ENCODE measurements at places on chromosomes 6 and 20.
A peak's percentile ranks its signal among the peaks of the same experiment; 100 is the strongest.

DNA sequence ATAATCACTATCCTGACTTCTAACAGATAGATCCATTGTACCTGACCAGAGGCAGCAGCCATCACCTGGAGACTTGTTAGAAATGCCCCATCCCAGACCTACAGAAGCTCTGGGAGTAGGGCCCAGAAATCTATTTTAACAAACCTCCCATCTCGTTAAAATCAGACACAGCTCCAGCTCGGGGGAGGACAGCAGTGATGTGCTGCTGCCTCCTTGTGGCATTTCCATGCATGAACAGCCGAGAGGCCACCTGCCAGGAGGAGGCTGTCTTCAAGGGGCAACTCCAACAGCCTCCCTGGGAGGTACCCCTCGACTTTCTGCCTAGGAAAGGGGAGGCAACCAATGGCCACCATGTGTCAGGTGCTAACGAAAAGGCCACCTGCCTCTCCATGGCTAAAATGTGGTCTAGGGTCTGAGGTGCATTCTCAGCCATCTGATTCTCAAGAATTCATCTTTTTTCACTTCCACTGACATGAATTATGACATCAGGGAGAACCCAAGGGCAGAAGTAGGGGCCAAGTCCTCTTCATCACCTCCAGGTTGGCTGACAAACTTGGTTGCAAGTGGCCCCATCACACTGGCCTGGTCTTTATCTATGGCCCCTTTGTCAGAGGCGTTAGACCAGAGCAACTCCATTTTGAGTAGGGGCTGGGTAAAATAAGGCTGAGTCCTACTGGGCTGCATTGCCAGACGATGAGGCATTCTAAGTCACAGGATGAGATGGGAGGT lies 12.2 kb upstream of the KCNK15 start:
- DNase-seq = peak; percentile 83

GRCh38 chr6:106626485-106626884 lies 2.8 kb downstream of the RTN4IP1 start:
- no peak for DNase-seq

GRCh38 chr6:106101466-106101865 lies 15.3 kb downstream of the PRDM1 start:
- no peak for DNase-seq

- no peak for DNase-seq
Observed at GRCh38 chr6:95244751-95245150, 332.6 kb upstream of the MANEA start.

GRCh38 chr6:28600245-28600644 lies 74.6 kb downstream of the GPX5 start:
- DNase-seq = no peak

DNA sequence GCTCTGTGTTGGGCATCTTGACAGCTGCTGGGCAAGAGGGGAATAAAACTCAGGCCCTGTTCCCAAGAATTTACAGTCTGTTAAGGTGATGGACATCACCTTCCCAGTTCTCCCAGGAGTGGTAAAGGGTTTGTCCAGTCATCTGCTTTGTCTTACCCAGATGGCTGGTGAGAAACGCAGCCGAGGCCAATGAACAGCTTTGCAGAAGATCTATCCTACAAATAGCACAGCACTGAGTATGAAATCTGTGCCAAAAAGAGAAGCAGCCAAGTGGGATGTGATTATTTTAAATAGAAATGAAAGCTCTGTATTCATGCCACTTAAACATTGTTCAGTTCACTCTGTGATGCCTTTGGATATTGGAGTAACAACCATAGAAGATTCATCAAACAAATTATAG lies 132.7 kb upstream of the SLC22A16 start:
- DNase-seq = no peak

DNA sequence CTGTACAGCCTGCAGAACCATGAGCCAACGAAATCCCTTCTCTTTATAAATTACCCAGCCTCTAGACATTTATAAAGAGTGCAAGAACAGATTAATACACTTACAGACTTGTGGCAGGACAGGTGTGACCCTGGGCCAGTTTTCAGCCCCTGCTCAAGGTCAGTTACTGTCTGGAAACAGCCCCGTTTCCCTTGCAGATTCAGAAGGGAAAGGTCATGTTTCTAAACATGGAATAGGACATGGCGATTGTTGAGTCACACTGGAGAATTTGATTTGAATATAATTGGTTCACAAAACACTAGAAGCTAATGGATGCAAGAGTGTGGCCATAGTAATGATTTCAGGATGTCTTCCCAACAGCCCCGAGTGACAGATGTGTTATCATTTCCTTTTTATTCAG lies 248.8 kb downstream of the DLL1 start:
- no peak for DNase-seq

DNA sequence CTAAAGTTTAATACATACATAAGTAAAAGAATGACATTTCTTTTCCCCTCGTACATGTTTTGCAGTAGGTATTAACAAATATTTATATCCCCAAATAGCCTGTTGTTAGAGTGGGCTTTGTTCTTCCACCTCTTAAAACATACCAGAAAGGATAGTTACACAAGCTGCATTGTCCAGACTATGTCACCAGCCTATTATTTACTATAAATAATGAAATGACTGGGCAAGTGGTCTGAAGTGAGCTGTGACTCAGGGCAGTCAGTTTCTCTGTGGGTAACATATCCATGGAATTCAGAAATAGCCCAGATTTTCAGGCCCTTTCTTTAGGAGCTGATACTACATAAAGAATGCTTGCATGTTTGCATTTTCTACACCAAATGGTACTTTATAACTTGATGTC lies 60.1 kb downstream of the FUT9 start:
- DNase-seq = no peak

DNA sequence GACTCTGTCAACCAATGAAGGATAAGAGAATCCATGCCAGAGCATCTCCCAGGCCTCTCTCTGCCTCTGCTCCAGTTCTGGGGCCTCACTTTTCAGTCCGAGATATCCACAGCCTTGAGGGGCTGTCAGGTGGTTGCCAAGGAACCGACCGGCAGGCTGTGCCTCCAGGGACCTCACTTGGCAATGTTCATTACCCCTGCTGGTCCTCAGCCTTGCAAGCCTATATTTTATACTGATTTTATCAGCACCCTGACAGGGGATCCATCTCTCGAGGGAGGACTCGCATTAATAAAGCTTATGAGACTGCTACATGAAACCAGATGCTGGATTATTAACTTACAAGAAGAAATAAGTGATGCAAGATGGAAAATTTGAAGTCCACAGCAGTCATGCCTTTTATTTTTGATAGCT lies 39.9 kb downstream of the TMC2 start:
- DNase-seq = no peak

DNA sequence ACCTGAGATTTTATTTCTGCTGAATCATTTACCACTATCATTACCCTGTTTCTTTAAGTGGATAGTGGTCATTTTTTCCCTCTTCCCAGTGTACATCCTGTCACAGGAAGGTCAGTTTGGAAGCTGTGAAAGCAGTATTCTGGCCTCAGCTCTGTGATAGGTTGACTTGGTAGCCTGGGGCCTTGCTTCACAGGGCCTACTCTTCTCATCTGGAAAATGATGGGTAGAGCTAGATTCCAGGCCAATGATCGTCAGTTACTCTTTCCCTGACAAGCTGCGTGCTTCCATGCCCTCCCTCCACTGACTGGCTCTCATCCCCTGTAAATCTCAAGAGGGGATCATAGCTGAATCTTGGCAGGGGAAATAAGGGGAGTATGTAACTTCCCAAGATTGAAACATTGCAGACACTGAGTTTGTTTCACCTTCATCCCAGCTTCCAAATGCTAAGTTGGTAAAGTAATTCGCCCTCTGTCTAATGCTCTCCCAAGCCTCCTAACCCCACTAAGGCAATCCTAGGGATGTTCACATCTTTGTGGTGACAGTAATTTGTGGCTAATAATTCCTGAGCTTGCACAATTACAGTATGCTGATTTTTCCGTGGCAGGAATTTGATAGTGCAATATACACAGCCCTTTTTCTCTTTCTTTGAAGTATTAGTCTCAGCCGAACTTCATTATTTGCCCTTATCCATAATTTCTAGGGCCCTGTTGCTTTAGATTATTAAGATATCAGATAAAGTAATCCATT lies 51.2 kb downstream of the VAPB start:
- peak; percentile 46 for DNase-seq

DNA sequence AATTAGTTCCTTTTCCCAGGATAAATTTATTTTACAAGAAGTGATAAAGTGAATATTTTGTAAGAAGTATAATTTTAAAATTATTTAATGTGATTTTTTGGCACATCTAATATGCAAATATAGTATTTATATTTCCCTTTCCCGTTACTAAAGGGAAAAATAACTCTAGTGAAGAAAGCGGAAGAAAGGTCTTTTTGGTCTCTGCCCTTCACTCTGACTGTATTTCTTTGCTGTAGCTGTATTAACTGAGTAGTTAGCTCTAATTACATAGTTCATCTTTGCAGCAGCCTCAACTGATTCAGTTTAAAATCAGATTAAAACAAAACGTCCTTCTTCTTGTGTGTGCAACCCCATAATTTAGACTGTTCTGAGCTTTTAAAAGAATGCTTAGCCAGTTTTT lies 57.4 kb upstream of the RNF144B start:
- no peak for DNase-seq
